ENCODE measurements at places on chromosomes 5 and 9. TPM values are rescaled to one million over a fixed set of nuclear protein-coding genes. Genes with fewer than 3 reads are reported as not detected.

The SYK gene
- 5.6 TPM for total RNA-seq

The TTC39B gene
- total RNA-seq = 26.3 TPM

The SPATA31A3 gene
- total RNA-seq = not detected

The FGF1 gene
- total RNA-seq = 217 TPM

The OCLN gene
- 10.8 TPM for total RNA-seq

The POC5 gene
- total RNA-seq = 11.6 TPM

The NREP gene
- total RNA-seq = 79.7 TPM

All from dorsolateral prefrontal cortex (tissue), 122 donors.